ENCODE measurements at places on chromosomes 16 and 17.

GRCh38 chr17:81317961-81318605 is 23.0 kb upstream of the SLC38A10 start:
- DNase-seq: no peak

DNA sequence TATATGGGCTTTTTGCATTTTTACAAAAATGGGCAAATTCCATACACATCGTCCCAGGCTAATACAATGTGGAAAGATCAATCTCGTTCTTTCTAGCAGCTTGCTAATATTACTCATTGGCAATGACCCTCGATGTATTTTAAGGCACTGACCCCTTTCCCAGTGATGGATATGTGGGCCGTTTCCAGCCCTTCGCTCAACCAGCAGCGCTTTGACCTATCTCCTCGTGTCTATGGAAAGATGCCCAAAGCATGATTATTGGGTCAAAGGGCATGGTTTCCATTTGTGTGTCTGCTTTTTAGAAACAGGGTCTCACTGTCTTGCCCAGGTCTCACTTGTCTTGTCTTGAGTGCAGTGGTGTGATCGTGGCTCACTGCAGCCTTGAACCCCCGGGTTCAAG is 273.8 kb downstream of the MRTFB start:
- DNase-seq: no peak

- no peak for DNase-seq
Measured at GRCh38 chr16:77663711-77664110, 58.6 kb upstream of the NUDT7 start.

- no peak for DNase-seq
Measured at GRCh38 chr16:68367030-68367429, 56.2 kb downstream of the PRMT7 start.

DNA sequence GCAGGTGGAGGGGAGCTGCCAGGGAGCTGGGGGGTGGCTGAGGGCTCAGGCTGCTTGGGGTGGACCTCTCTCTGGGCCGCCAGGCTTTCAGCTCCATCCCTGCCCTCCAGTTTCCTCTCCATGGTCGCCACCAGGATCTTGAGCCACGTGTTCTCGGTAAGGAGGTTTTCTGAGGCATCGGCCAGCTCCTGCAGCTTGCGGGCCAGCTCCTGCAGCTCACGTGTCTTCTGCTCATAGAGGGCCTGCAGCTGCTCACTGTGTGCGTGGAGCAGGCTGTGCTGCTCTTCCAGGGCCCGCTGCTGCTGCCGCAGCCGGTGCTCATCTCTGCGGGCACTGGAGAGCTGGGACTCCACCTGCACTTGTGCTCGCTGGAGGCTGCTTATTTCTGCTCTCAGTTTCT is 11.0 kb downstream of the SNN start:
- DNase-seq: no peak

DNA sequence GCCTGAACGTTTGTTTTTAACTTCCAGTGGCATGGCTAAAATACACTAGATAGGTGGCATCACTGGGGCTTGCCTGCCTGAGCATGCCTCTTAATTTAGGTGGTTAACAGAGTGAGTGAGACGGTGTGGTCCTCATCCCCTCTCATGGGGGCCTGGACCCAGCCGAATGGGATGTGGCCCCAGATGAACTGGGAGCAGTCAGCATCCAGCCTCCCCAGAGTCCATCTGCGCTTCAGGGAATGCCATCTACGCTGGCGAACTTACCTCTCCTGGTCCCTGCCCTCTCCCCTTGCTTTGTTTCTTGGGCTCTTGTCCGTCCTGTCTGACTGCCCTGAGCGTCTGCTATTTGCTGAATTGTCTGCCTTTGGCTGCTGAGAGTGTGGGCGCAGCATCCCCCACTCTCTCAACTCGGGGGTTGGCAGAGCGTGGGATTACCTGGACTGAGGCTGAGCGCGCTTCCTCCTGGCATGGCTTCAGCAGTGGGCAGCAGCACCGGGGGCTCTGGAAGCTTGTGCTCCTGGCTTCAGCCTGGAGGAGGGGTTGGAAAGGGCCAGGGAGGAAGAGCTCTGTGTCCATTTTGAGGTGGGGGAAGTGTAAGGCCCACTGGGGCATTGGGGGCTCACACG is 2.1 kb downstream of the RAB40C start:
- DNase-seq: no peak

- peak; percentile 73 for DNase-seq
Measured at GRCh38 chr17:42518046-42518754, 17.8 kb upstream of the NAGLU start.

- DNase-seq: no peak
Measured at GRCh38 chr16:82657239-82657638, 30.5 kb downstream of the CDH13 start.

- no peak for DNase-seq
Measured at GRCh38 chr17:35536664-35537171, 760 bp downstream of the SLFN12L start.

DNA sequence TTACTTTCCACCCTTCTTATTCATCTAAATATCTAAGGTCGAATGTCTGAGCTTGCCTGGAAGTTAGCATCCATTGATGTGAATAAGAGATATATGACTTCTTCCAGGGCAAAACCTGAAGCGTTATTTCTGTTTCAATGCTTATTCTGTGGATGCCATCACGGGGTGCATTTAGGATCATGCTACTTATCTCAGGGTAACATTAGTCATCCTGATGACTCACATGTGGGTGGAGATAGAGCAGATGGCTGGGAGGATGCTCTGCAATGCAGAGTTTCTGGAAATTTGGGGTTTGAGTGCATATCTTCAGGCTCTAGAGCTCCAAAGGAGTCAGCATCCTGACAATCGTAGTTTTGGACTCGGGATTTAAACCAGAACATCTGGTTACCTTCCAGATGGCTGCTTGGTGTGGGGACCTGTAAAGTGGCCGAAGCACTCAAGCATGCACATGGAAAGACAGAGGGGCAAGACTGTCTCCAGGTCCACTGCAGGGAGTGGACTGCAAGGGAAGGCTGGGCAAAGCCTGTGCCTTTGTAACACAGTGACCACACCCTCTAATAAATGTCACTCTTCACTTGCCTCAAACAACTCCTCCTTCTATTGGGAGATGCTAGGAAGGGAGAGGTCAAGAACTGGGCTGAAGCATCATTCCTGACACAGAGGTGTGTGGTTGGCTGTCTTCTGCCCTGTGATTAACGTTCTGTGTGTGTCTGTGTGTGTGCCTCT is 175.2 kb upstream of the SALL1 start:
- DNase-seq: peak; percentile 41

GRCh38 chr17:82059272-82060000 is 6.2 kb downstream of the DUS1L start:
- no peak for DNase-seq

- no peak for DNase-seq
Measured at GRCh38 chr16:1141191-1141590, 11.7 kb upstream of the CACNA1H start.

DNA sequence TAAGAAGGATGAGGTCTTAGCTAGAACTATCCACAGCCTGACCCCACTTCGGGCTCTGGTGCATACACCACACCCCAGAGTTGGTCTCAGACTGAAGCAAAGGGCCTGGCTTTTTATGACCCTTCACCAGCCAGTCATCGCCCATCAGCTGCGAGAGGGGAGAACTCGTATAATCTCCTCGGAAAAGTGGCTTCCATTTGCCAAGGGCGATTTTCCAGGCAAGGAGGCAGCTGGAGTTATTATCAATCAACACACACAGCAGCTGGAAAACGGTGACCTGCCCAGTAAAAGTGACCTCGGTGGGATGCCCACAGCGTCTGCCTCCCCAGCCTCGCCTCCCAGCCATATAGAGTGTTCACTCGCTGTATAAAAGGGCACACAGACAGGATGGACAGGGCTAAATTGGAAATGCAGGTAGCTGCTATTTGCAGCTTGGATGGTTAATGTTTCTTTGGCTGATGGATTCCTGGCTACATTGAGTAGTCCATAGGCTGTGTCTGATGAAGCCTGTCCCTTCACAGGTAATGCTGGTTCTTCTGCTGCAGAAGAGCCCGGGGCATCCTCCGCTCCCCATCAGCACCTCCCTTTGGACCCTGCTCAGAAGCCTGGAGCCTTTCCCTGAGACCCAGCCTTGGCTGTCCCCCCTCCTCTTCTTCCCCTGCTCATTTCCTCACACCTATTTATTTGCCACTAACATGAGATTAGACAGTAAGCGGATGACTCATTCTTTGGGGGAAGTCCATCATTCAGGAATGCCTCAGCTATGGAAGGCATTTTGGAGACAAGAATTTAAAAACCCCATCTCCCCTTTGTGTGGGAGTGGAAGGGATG is 45.7 kb downstream of the TMEM186 start:
- DNase-seq: peak; percentile 62

DNA sequence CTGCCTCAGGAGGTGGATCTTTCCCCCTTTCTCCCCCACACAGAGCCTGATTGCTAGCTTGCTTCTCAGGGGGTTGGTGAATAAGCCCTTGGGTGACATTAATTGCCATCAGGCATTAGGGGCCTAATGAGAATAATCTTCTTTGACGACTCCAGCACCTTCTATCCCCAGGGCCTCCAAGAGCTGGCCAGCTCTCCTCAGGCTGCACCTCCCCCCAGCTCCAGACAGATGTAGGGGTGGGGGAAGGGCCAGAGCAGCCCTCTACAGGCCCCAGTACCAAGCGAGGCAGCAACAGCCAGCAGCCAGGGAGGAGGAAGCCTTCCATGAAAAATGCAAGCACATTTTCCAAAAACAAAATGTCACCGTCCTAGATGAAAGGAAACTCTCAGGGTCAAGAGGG is 1.4 kb upstream of the TMEM132E start:
- DNase-seq: no peak

DNA sequence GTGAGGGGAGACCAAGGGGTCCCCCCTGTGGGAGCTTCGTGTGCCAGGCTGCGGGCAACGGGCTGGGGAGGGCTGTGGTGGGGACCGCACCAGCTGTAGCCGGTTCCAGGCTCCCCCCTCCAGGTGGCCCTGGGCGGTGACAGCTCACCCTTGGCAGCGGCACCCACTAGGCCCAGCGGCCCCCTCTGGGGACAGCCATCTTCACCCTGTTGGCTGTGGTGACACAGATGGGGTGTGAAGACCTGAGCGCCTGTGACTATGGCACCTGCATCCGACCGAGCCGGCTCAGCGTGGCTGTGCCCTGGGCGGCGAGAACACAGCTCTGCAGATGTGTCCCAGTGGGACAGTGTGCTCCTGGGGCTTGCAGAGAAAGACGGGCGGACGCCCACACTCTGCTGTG is 1.1 kb upstream of the C1QTNF8 start:
- DNase-seq: no peak

GRCh38 chr17:7213895-7214299 is 5.7 kb downstream of the DLG4 start:
- DNase-seq: no peak

GRCh38 chr16:82236415-82236814 is 66.4 kb upstream of the MPHOSPH6 start:
- DNase-seq: no peak

- DNase-seq: no peak
Measured at GRCh38 chr17:3002538-3003295, 60.7 kb downstream of the OR1D5 start.

- no peak for DNase-seq
Measured at GRCh38 chr17:13442361-13442760, 159.4 kb downstream of the HS3ST3A1 start.

GRCh38 chr17:81494626-81495377 is 17.8 kb downstream of the ACTG1 start:
- no peak for DNase-seq

DNA sequence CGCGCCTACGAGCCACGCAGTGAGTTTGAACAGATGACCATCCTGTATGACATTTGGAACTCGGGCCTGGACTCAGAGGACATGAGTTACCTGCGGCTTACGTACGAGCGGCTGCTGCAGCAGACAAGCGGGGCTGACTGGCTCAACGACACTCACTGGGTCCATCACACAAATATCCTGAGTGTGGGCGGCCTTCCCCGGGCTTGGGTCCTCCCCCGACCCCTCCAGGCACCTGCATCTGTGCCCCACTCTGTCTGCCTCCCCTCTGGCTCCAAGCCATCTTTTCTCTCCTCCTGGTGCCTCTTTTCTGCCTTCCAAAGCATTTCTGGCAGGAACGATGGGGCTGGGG is 5.0 kb upstream of the HSD3B7 start:
- no peak for DNase-seq

DNA sequence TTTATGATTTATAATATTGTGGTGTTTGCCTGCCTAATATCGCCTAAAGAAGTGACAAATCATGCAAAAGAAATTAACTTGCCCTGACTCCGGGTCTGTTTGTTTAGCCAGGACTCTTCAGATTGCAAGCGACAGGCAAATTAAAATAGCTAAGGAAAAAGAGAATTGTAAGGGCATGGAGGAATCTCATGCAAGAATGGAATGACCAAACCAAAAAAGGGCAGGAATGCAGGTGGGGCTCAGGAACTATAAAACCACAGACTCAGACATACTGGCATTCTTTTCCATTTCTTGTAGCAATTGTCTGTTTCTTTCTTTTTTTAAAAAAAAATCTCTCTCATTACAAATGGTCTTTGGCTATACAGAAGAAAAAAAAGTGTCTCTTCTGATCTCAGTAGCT is 188.1 kb upstream of the XYLT1 start:
- no peak for DNase-seq

DNA sequence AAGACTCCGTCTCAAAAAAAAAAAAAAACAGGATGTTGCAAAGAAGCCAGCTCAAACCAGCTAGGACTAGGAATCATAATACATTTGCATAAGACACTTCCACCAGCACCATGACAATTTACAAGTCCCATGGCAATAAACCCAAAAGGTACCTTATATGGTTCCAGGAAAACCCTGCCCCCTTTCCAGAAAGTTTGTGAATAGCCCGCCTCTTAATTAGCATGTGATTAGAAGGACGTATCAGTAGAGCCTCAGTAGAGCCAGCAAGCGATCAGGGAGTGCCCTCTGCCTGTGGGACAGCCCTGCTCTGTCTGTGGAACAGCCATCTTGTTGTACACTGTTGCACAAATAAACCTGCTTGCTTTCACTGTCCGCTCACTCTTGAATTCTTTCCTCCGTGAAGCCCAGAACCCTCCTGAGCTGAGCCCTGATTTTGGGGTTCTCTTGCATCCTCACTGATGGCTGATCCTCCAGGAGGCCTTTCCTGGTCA is 14.0 kb downstream of the NUPR1 start:
- DNase-seq: no peak

- no peak for DNase-seq
Measured at GRCh38 chr17:18267366-18267765, 6.9 kb downstream of the MIEF2 start.

- no peak for DNase-seq
Measured at GRCh38 chr17:50608700-50609379, 25.8 kb upstream of the ABCC3 start.

GRCh38 chr16:31869511-31870201 is 4.0 kb upstream of the ZNF267 start:
- peak; percentile 74 for DNase-seq

DNA sequence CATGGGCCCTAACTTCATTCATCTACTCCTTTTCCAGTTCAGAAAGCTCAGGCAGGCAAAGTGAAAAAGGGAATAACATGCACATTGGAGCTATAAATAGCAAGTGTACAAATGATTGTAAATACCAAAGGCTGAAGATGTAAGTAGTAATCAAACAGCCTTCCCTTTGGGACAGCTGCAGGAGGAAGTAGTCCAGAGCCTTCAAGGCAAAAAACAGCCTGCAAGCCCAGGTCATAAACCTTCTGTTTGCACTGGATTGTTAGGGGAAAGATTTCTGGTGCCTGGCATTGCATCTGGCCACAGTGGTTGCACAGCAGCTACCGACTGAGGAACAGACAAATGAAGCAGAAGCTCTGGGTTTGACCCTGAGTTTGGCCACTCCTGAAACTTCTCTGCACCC is 98.6 kb upstream of the PMFBP1 start:
- DNase-seq: no peak

GRCh38 chr16:31008149-31008548 is 2.3 kb downstream of the STX1B start:
- no peak for DNase-seq
